ENCODE measurements at places on chromosomes 7 and 10. TPM values are rescaled to one million over a fixed set of nuclear protein-coding genes. Genes with fewer than 3 reads are reported as not detected.

FAM204A gene
- 55.6 TPM for total RNA-seq

LRRC17 gene
- 0.18 TPM for total RNA-seq

ASL gene
- total RNA-seq = 48.0 TPM

- DNase-seq = no peak
- H3K27ac ChIP-seq = no peak overlapping the region
- no peak overlapping the region for H3K4me3 ChIP-seq
- no peaks in the 10 kb centered on the region for H3K4me1 ChIP-seq
- H3K27me3 ChIP-seq = peaks cover 2% of the 10 kb centered on the region
Observed at GRCh38 chr10:60349426-60349825, 40.2 kb downstream of the ANK3 start.

DNA sequence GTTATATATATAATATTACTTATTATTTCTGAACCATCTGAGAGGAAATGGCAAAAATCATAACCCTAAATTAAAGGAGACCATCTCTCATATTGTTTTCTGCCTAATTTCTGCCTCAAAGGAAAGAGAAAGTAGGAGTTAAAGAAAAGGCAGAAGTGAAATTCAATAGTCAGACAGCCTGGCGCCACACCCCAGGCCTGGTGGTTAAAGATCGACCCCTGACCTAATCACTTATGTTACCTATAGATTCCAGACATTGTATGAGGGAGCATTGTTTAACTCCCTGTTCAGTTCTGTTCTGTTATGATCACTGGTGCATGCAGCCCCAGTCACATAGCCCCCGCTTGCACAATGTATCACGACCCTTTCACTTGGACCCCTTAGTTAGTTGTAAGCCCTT lies 24.9 kb upstream of the CHST3 start:
- H3K4me1 ChIP-seq = peaks cover 8% of the 10 kb centered on the region
- peaks cover 1% of the 10 kb centered on the region for H3K27me3 ChIP-seq
- H3K27ac ChIP-seq = no peak overlapping the region
- no peak for DNase-seq
